ENCODE measurements at places on chromosomes 1 and 21. TPM values are rescaled to one million over a fixed set of nuclear protein-coding genes. Genes with fewer than 3 reads are reported as not detected.

DNA sequence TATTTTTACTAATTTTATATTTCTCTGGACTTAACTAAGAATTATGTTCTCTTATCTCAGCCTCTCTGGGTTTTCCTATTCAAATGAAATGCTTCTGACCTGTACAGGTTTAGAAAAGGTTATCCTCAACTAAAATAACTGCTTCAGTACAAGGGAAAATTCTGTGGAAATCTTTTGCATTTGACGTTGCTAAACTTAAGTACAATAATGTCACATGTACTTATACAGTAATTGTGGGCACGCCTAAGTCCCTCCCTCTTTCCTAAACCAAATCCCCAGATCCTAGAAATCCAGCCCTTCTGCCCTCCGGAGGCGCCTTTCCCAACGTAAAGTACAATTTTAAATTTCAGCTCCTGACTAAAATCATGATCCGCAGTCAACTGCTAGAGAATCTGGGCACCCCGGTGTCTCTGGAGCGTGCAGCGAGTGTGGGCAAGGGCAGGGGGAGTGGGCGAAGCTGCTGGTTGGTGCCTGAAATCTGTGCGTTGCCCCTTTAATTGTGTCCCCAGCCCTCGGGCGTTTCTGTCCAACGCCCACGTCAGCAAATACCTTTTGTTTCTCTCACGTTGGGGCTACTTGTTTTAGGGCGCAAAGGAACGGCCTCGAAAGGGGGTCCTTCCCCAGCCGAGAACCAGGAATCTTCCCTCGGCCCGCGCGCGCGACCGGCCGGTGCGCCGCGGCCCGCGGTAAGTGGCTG is at the start of gene ZBTB8A:
Gene ZBTB8A (plus strand): TSS at position 541 of the 697 bp plus-strand sequence. CDS start 53,505 bp downstream, outside the sequence.
- peak; percentile 82 for DNase-seq

HCRTR1 gene
- total RNA-seq: not detected

DNA sequence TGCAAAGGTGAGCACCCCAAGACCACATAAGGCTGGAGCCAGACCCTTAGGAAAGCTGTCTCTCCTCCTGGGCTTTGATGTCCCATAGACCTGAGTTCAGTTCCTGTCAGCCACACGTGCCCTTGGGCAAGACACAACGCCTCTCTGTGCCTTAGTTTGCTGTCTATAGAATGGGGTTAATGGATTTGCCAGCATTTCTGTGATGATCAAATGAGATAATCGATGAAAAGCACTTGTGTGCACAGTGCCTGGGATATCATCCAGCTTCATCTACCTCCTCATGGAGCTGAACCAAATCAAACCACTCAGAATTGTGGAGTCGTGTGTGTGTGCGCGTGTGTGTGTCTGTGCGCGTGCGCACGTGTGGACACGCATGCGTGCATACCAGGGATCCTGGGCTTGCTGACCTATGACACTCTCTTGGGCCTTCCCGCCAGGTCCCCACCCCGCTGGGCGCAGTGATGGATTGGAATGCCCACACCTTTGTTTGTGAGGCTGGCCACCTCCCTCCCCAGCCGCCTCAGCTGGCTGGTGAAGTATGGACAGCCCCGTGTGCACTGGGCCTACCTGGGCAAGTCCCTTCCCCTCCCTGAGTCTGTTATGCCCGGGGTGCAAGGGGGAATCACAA is 5.2 kb downstream of the TTC22 start:
- peak; percentile 41 for DNase-seq

- DNase-seq: no peak
These were observed 164.8 kb downstream of the USP25 start for GRCh38 chr21:15894596-15894995.

GRCh38 chr1:33438364-33439160 is 7.7 kb upstream of the PHC2 start:
- no peak for DNase-seq

DNA sequence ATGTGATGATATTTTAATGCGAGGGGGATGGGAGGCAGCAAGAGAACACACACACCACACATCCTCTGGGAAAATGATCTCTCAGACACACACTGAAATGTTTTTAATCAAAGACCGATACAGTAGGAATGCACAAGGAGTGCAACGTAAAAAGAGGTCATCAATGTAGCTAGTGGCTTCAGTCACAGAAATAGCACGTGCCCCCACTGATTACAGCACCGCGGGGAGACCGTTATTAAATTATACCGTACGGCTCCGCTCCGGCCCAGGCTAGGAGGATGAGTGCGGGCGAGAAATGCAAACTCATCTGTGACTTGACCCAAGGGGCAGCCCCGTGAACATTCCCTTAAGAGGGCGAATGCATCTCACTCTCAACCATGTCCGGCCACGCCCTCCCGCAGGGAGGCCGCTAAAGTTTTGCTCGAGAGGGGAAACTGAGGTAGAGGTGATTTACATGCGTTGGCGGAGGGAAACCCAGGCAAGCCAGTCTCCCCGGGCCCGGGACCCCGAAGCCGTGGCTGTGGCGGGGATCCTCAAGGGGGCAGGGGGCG is 552 bp downstream of the UBR4 start:
- DNase-seq: peak; percentile 83

GRCh38 chr1:84379917-84380180 is 18.4 kb upstream of the DNASE2B start:
- DNase-seq: no peak

TMEM81 gene
- 1.5 TPM for total RNA-seq

DNA sequence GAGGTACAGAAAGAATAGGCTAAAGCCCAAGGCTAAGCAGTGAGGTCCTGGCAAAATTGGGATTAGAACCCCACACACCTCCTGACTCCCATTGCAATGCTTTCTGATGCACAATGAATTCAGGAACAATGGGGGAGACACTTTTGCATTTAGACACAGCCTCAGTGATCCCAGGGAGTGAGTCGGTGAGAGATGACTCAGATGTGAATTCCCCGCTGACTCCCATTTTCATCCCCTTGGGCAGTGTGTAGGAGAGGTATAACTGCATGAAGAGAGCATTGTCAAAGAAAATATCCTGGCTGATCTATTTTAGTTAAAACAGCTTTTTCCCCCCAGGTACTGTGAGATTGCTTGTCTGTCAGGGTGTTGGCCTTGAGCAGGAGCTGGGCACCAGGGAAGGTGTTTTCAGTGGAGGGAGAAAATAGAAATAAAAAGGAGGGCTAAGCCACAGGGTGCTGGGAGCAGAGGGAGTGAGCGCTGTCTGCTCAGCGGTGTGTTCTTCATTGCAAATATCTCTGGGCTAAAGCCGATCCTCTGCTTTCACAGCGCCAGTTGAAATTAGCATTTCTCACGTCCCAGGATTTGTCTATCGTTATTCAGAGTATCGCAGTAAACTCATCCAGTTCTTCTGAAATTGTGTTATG is 247.7 kb upstream of the PTBP2 start:
- no peak for DNase-seq

POU3F1 gene
- total RNA-seq: 0.28 TPM

DNA sequence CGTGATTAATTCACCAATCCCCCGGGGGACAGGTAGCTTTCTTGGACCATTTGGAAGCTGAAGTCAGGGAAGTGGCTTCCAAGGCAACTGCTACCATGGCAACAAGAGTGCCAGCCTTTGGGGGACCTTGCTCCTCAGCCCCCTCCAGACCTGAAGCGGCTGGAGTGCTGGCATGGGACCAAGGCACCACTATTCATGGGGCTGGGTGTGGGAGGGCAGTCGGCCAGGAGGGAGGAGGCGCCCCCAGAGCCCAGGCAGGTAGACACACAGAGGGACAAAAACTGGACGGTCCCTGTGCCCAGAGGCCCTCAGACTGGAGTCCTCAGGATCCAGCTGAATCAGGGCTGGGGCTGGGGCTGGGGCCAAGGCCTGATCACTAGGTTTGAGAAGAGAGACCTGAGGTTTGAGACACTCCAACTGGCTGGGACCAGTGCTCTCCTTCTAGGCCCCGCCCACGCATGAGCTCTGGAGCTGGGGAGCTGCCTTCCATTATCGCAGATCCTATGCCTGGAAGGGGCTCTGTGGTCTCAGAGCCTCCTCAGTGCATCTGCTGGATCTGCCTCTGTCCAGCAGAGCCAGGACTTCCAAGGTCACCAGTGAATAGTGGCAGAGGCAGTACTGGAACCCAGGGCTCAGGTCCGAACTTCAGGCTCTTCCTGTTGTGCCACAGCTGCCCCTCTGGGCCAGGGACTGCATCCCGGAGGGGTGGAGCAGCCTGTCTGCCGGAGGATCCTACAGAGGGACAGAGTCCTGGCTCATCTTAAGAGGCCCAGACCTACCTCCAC is 3.3 kb upstream of the KNCN start:
- peak; percentile 23 for DNase-seq

DNA sequence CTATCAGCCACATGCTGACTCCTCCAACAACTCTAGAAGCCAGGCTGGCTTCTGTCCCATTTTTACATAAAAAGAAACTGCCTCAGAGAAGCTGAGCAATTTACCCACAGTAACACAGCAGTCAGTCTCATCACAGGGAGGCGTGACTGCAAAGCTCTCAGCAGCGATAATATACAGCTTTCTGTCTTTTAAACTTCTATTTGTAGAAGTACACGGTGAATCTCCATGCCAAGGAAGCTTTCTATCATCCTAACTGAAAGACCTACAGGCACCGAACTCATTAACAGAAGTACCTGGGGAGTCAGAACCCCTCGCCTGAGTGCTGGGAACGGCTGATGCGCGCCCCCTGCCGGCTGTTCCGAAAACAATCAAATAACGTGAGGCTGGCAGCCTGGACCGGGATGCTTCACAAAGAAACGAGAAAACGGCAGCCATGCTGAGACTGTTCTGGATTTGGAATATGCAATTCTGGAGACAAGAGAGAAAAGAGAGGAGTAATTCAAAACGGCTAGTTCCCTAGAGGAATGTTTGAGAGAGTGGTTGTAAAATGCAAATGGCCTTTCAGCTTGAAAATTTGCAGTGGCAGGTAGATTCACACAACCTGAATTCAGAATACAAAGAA is 43.5 kb upstream of the RAB4A start:
- peak; percentile 94 for DNase-seq

GRCh38 chr1:55179177-55179835 is 35.9 kb downstream of the USP24 start:
- DNase-seq: no peak

OR2T35 gene
- total RNA-seq: not detected

- DNase-seq: peak; percentile 88
These were observed 23.7 kb upstream of the TNFRSF1B start for GRCh38 chr1:12142891-12143630.

GRCh38 chr1:10939654-10940450 is 72.6 kb upstream of the TARDBP start:
- no peak for DNase-seq

DNA sequence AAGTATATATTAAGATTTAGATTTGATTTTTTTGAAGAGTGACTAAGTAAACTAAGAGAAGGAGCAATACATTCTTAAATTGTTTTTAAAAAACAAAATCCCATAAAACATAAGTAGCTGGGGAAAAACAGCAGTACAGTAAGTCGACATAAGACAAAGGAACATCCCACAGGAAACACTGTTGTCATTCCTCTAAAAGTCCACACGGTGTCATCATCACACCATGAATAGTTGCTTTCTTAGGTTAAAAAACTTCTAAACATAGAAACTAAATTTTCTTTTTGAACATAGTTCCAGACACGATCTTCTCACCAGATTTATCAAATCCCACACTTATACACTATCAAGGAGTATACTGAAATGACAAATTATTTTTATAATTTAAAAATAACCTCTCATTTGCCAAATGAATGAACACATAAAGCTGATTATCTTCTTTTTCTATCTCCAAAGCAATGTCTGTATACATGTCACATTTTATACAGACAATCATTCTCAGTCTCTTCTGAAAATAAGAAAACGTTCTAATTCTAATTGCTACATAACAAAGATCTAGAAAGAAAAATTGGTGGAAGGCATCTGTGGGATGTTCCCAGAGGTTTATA is 15.8 kb downstream of the ODF2L start:
- no peak for DNase-seq
